ENCODE measurements at places on chromosomes 13 and 19.

DNA sequence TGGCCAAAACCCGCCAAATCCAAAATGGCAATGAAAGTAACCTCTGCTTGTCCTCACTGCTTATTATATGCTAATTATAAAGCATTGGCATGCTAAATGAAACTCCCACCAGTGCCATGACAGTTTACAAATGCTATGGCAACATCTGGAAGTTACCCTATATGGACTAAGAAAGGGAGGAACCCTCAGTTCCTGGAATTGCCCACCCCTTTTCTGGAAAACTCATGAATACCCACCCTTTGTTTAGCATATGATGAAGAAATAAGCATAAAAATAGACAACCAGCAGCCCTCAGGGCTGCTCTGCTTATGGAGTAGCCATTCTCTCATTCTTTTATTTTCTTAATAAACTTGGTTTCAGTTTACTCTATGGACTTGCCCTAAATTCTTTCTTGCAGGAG, 269.8 kb downstream of the OLFM4 start:
- DNase-seq, result no peak

- DNase-seq, result no peak
Observed at GRCh38 chr13:74056801-74057542, 77.2 kb downstream of the KLF12 start.

DNA sequence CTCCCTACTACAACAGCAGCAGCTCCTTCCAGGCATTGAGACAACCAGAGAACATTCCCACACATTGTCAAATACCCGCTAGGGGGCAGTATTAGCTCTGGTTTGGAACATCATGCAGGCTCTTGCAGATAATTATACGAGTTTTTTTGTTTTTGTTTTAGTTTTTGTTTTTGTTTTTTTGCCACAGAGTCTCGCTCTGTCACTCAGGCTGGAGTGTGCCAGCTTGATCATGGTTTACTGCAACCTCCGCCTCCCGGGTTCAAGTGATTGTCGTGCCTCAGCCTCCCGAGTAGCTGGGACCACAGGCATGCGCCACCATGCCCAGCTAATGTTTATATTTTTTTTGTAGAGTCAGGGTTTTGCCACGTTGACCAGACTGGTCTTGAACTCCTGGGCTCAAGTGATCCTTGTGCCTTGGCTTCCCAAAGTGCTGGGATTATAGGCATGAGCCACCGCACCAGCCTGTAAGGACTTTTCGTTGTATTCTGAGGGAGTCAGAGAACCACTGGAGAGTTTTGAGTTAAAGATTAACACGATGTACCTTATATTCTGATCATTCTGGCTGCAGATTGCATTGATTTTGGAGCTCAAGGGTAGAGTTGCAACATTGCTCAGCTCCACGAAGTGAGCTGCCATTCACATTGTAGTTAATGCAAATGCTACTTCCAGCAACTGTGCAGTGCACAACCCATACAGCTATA, 41.7 kb upstream of the CEACAM20 start:
- DNase-seq, result peak; percentile 15

- peak; percentile 79 for DNase-seq
Observed at GRCh38 chr19:10478903-10479384, 24.2 kb downstream of the KEAP1 start.

GRCh38 chr13:21670006-21670882, 629 bp upstream of the FGF9 start:
- DNase-seq, result no peak

- DNase-seq, result no peak
Observed at GRCh38 chr19:51099047-51099382, 9.2 kb downstream of the CTU1 start.

DNA sequence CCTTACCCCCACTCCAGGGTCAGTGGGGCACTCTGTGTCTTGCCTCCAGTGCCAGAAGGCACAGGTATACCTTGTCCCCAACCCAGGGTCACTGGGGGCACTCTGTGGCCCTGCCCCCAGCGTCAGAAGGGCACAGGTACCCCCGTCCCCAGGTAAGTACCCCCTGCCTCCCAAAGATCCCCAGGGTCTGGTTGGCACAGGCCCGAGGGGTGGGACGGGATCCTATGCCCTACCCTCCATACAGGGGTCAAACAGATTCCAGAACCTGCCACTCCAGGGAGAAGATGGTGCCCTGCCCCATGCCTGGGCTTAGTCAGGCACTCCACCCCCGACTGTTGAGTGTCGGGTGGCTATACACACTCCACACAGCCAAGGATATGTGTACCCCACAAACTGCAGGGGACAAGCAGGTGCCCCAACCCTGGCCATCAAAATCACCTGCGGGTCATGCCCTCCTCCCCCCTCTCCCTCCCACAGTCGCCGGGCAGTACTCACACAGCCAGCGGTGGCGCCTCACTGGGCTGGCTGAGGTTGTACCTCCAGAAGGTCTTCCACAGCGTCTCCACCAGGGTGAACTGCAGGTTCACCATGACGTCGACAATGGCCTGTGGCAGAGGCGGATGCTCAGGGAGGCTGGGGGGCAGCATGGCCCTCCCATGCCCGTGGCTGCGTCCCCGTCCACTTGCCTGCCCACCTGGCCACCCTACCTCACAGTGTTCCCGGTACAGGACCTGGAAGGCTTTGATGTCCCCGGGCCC, 13.8 kb downstream of the DCAF15 start:
- no peak for DNase-seq

- DNase-seq, result no peak
Observed at GRCh38 chr19:372306-372890, 27.8 kb upstream of the MIER2 start.

DNA sequence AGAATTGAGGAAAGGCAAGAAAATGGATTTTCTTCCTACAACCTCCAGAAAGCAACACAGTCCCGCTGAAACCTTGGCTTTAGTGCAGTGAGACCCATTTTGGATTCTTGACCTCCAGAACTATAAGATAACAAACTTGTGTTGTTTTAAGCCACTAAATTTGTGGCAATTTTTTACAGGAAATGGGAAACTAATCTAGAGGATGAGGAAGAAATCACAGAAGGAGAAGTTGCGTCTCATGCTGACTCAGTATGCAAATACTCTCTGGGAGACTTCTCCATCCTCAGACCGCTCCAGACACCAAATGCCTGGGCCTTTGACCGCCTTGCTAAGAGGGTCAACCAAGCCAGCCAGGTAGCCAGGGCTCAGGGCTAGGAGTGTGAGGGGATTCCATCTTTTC, 13.1 kb upstream of the CEACAM16 start:
- no peak for DNase-seq

DNA sequence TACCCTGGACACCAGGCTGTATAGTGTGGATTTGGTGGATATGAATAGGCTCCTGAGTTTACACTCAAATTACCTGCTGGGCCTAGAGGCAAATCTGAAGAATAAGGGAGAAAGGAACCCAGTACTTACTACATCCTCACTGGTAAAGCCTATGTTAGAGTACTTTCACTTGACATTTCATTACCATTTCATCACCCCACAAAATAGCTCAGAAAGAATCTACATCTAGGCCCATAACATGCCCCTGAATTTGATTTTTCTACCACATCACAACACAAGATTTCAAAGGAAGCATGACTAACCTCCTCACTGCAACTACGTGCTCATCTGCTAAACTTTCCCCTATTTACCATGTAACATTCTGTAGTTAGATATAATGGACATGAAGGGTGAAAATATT, 43.3 kb downstream of the VWA8 start:
- no peak for DNase-seq

DNA sequence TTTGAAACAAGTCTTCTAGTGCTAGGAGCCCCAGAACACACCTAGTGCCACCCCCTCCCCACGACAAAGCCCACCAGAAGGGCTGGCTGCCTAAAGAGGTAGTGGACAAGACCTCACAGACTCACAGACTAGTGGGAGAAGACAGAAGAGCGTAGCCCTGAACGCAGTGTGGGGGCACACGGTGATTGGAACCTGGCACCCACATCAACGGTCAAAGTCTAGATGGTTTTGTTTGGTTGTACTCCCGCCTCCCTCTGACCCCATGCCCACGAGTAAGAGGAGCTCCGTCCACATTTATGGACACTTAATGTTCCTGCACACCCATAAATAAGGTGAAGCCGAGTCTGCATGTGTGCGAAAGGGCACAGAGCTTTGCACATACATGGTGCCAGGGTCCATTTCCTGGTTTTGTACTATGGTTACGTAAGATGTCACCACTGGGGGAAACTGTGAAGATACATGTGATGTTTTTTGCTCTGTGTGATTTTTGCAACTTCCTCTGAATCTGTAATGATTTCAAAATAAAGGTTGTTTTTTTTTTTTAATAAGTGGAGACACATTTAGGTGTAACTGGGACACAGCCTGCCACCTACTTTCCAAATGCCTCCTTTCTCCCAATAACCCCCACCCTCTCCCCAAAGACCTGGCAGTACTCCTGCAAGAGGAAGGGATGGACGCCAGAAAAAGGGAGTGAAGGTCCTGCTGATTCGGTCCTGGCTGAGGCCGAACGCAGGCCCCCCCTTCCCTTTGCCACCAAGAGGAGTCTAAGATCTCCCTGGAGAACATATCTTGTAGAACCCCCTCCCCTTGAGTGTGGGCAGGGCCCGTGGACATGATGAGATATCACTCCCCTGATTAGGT, 72.8 kb downstream of the GNG7 start:
- DNase-seq, result no peak

DNA sequence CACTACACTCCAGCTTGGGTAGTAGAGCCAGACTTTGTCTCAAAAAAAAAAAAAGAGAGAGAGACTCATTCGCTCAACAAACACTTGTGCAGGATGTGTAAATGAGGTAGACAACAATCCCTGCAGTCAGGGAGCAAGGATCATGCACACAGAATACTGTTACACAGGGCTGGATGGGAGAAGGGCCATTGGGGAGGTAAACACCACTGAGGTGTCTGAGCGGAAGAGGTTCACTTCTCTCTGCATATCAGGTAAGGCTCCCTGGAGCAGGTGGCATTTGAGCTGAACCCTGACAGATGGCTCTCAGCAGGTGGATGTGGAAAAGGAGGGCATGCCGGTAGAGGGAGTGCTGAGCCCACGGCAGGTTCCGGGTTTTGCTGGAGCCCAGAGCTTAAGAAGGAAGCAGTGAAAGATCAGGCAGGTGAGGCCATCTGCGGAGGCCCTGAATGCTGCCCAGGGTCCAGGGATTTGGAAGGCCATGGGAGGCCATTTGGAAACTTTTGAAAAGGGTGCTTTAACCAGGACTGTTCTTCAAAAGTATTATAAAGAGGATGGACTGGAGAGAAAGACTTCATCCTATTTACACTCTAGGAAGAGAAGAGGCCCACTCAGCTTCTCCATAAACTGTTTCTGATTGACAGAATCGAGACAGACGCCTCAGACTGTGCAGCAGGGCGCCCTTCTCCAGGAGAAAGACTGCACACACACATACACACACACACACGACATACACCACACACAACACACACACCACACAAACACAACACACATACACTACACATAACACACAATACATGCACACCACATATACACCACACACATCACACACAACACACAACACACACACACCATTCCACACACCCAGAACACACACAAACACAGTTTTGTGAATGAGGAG, 199.4 kb downstream of the USP12 start:
- no peak for DNase-seq

DNA sequence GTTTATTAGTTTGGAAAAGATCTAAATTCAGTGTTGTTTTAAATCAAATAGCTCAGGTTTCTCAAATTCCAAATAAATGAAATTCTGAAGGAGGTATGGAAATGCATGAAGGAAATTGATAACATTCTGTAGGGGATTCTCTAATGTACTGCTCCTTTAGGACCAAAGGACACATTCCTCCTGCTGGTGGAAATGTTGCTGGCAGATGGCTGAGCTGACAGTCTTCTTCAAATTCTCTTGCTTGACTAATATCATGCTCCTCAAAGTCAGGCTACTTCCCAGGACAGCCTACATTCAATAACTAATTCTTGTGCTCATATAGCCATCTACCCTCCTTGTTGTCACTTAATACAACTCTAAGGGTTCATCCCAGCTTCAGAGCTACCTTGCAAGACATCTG, 1118.5 kb downstream of the PCDH9 start:
- no peak for DNase-seq

GRCh38 chr13:47639738-47640447, 361.2 kb downstream of the SUCLA2 start:
- DNase-seq, result no peak

- no peak for DNase-seq
Observed at GRCh38 chr13:51552027-51552426, 32.2 kb upstream of the WDFY2 start.

GRCh38 chr13:108444448-108444847, 174.9 kb downstream of the TNFSF13B start:
- no peak for DNase-seq

- no peak for DNase-seq
Observed at GRCh38 chr19:30862876-30863275, 486.4 kb downstream of the TSHZ3 start.

DNA sequence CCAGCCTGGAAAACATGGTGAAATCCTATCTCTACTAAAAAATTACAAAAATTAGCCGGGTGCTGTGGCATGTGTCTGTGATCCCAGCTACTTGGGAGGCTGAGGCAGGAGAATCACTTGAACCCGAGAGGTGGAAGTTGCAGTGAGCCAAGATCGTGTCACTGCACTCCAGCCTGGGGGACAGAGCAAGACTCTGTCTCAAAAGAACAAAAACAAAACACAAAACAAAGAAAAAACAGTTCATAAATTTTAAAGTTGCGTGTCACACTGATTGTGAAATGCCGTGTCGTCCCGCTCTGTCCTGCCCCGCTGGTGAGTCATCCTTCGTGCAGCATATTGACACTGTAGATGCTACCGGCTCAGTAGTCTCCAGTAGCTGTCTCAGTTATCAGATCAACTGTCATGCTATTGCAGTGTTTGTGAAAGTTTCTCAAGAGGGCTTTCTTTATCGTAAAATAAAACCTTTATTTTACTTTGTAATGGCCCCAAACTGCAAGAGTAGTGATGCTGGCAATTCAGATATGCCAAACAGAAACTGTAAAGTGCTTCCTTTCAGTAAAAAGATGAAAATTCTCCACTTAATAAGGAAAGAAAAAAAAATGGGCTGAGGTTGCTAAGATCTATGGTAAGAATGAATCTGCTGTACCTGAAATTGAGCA, 36.4 kb upstream of the IGFL1 start:
- no peak for DNase-seq

GRCh38 chr13:89852570-89852969, 1494.9 kb upstream of the MIR17HG start:
- no peak for DNase-seq

DNA sequence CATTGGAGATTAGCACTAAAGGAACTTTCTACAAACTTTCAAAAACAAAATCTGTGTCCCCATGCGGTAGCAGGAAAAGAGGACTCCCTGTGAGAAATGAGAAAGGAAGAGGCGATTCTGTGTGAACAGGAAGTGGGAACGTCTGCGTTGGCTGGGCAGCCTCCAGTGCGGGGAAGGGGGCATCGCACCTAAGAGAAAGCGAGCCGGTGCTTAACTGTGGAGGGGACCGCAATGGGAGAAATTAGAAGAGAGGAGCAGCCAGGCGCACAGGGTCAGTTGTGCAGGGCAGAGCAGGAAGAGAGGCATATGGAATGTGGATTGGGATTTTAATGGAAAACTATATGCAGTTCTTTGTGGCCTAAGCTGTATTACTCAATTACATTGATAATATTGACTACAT, 77.4 kb upstream of the DOCK9 start:
- DNase-seq, result no peak

DNA sequence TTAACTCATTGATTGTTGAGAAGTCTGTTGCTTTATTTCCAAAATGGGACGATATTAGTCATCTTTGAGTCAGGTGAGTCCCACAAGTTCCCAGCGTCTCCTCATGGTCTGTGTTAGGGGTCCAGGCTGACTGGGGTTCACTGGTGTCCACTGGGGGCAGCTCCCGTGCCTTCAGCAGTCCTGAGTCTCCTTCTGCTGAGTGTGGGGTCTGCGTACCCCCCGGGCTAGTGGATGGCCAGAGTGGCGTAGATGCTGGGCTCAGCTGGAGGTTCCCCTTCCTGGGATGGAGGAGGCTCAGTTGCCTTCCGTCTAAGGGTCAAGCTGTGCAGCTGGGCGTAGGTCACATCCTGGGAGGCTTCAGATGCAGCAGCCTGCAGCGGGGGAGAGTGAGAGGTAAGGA, 5.9 kb downstream of the LILRB3 start:
- no peak for DNase-seq

Measured in stimulated activated CD4-positive, alpha-beta T cell treated with anti-CD3 and anti-CD28 coated beads, Interleukin-1b, Interleukin-23, amount 100 ng/mL, for 1 hour (primary cell).